Activated effector memory CD4-positive, alpha-beta T cell treated with anti-CD3 and anti-CD28 coated beads, Interleukin-2, amount 50 U/mL, for 16 hours (primary cell): ENCODE measurements at places on chromosomes 6 and 20.

GRCh38 chr6:82017288-82017687, 230.3 kb downstream of the IBTK start:
- no peak for DNase-seq

DNA sequence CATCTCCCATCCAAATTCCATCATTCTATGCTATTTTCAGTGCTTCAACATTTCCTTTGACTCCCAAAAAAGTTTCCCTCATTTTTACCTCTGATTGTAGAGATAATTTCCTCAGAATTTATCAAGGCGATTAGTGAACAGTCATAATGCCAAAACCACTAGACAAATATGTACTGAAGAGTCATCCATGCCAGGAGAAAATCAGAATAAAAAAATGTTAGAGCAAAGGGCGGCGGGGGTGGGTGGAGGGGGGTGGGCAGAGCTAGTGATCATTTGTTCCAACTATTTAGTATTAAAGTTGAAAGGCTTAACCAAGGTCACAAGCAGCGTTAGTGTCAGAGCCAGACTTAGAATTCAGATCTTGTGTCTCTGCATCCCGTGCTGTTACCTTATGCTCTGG, 5.3 kb upstream of the ADGRF5 start:
- DNase-seq = no peak

GRCh38 chr6:29620630-29621029, 12.4 kb downstream of the GABBR1 start:
- DNase-seq = no peak

GRCh38 chr6:31096215-31096614, 16.2 kb downstream of the C6orf15 start:
- DNase-seq = no peak
